ENCODE measurements at places on chromosomes 4 and X. TPM values are rescaled to one million over a fixed set of nuclear protein-coding genes. Genes with fewer than 3 reads are reported as not detected.

Gene ITIH6
- not detected for total RNA-seq

Gene FABP2
- total RNA-seq = not detected

Gene CFAP47
- not detected for total RNA-seq

Gene SLC7A11
- 33.3 TPM for total RNA-seq

Gene LRP2BP
- total RNA-seq = 0.13 TPM

Gene RTL3
- total RNA-seq = not detected

Gene HEPH
- not detected for total RNA-seq

Gene GPR50
- total RNA-seq = 0.22 TPM

Gene HPSE
- total RNA-seq = 1.6 TPM

Gene PCYT1B
- total RNA-seq = not detected

Gene ARHGAP6
- 0.03 TPM for total RNA-seq

Gene SHROOM4
- total RNA-seq = not detected

Gene SLC2A9
- total RNA-seq = 0.48 TPM

Gene TLL1
- 0.40 TPM for total RNA-seq

Gene HERC5
- total RNA-seq = 4.2 TPM

Gene COX7B
- 684 TPM for total RNA-seq

Gene EVC
- total RNA-seq = 12.1 TPM

Gene ZFYVE28
- 2.2 TPM for total RNA-seq

Gene CT47B1
- not detected for total RNA-seq

Gene GPAT3
- 48.2 TPM for total RNA-seq

Gene DSPP
- not detected for total RNA-seq

Gene DCAF4L1
- 0.11 TPM for total RNA-seq

Gene MSANTD1
- total RNA-seq = 0.13 TPM

Gene DCAF12L2
- 0.14 TPM for total RNA-seq

Gene OTC
- total RNA-seq = not detected

Gene SLC49A3
- total RNA-seq = 0.10 TPM

Gene PNCK
- 0.51 TPM for total RNA-seq

Gene TMEM31
- total RNA-seq = not detected

Gene ARMCX1
- 0.31 TPM for total RNA-seq

Gene USP11
- total RNA-seq = 48.7 TPM

Gene TSPAN7
- total RNA-seq = 2.4 TPM

Gene MCUB
- total RNA-seq = 14.1 TPM

Gene HTR2C
- not detected for total RNA-seq

Gene MAP9
- 6.5 TPM for total RNA-seq

Gene MAGEC2
- not detected for total RNA-seq

Gene WWC2
- total RNA-seq = 16.6 TPM

Gene ASB12
- not detected for total RNA-seq
